Stimulated activated CD8-positive, alpha-beta memory T cell treated with anti-CD3 and anti-CD28 coated beads, Interleukin-4, amount 100 ng/mL, for 1 hour (primary cell): ENCODE measurements at places on chromosomes 4 and X.

DNA sequence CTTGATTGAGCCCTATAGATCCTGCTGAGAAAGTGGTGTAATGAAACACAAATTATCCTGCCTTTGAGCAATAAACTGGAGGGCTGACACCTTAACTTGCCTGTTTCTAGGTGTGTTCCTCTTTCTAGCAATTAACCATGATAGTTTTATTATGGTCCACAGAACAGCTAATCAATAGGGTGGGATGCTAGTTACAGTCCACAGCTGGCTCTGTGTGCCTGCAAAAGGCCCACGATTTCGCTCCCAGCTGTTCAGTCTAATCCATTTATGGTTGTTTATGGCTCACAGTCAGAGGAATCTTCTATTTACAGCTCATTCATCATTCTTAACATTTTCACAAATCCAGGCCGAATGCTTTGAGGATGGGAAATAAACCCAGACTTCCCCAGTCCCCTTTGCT lies 674.9 kb downstream of the SMARCA1 start:
- no peak for DNase-seq

- DNase-seq = no peak
These were observed 25.3 kb downstream of the FAM47E start for GRCh38 chr4:76276813-76277212.

DNA sequence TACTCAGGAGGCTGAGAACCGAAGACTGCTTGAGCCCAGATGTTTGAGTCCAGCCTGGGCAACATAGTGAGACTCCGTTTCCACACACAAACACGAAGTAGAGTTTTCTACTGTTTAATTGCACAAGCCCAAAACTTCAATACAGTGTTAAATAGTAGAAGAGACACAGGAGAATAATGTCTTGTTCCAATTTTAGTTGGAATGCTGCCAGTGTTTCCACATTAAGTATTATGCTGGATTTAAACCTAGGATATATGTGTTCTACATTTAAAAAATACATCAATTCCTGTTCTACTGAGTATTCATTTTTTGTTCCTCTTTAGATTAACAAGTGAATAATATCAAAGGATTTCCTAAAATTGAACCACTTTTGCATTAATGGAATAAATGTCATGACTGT lies 91.3 kb downstream of the LCORL start:
- no peak for DNase-seq

DNA sequence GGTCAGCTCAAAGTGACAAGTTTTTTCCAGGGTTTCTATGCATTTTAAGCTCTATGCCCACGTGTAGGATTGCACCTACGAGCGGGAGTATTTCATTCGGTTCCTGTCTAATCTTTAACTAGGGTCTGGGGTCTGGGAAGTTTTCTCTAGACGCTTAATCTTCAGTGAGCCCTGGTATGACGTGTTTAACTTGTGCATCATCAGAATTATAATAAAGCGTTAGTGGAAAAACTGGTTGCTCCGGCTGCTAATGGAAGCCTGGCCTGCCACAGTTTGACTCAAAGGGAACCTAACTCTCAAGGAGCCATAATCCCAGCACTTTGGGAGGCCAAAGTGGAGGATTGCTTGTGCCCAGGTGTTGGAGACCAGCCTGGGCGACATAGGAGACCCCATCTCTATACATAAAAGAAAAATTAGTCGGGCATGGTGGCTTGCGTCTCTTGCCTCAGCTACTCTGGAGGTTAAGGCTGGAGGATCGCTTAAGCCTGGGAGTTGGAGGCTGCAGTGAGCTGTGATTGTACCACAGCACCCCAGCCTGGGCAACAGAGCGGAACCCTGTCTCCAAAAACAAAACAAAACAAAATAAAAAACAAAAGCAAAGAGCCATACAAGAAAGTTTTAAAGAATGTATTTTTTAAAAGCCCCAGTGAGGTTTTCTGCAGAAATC lies 30.2 kb downstream of the ARSD start:
- DNase-seq = no peak

- DNase-seq = no peak
These were observed 356.7 kb upstream of the RPS6KA3 start for GRCh38 chrX:20623448-20623847.

DNA sequence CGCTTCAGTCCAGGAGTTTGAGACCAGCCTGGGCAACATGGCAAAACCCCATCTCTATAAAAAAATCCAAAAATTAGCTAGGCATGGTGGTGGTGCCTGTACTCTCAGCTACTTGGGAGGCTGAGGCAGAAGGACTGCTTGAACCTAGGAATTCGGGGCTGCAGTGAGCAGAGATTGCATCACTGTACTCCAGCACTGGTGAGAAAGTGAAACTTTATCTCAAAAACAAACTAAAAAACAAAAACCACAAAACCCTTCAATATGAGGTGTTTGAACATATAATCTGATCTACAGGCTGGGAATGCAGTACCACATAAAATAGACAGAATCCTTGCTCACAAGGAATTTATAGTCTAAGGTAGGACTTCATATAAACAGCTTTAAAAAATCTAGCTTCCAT lies 103.9 kb downstream of the PDS5A start:
- DNase-seq = no peak

GRCh38 chr4:122914292-122914904 lies 8.0 kb downstream of the NUDT6 start:
- DNase-seq = no peak

DNA sequence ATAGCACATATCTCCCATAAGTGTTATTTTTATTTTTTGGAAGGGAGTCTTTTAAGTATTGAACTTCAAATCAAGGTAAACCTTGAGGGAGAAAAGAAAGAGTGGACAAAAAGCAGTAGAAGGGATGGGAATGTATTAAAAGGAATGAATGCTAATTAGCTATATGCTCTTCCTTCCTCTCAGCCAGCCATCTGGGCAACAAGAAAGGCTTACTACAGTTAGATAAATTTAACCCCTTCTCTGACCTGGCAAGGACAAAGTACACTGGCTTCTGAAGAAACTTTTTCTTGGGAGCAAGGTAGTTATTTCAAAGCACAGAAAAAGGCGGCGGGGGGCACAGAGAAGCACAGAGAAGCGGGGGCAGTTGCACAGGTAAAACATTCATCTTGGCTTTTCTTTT lies 54.6 kb downstream of the GAB1 start:
- DNase-seq = no peak

GRCh38 chr4:160233141-160233540 lies 1130.3 kb downstream of the RAPGEF2 start:
- DNase-seq = no peak
